ENCODE measurements at places on chromosomes 5 and 9.

DNA sequence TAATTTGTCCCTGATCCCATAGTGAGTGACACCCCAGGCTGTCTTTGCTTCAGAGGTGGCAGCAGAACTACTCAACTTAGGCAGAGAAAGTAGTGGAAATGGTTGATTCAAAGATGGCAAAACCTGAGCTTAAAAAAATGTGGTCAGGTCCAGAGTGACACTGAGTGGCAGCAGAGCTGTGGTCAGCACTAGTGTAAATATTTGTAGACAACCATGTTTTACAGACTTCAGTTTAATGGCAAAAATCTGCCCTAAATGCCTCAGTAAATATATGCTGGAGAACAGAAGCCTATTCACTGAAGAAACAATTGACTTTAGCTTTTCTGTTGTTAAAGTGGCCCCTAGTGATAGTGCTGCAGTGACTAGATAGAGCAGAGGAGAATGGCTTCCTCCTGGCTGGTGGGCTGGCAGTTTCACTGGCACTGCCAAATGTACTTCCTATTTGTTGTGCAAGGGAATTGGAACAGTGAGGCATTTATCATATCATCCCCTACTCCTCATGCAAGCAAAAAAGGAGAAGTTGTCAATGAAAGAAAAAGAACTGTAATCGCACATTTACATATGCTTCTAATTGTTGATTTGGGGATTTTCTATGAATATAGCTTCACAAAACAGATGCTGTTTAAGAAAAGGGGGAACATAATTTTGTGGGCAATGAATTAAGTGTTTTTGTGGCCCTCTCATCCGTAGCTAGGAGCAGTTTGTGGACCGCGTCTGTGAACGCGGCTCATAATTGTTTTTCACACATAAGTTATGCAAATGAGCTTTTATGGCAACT lies 12.0 kb downstream of the PBX3 start:
- DNase-seq: no peak

DNA sequence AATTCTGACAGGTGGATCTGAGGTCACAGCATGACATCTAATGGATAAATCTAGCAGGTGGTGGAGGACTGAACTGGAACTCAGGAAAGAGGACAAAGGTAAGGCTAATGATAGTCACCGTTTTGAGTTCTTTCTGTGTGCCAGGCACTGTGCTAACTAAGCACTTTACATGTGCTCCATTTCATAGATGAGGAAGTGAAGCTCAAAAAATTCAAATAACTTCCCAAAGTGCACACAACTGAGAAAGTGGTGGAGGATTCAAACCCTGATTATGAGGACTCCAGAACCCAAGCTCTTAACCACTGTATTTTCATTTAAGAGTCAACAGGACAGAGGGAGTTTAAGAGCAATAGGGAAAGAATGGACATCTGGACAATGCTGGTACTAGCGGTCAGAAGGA lies 7.1 kb upstream of the DELE1 start:
- no peak for DNase-seq

- DNase-seq: no peak
These were observed 53.9 kb downstream of the BARX1 start for GRCh38 chr9:93900971-93901861.

GRCh38 chr9:113238202-113238858 lies 17.0 kb downstream of the SLC31A1 start:
- no peak for DNase-seq

DNA sequence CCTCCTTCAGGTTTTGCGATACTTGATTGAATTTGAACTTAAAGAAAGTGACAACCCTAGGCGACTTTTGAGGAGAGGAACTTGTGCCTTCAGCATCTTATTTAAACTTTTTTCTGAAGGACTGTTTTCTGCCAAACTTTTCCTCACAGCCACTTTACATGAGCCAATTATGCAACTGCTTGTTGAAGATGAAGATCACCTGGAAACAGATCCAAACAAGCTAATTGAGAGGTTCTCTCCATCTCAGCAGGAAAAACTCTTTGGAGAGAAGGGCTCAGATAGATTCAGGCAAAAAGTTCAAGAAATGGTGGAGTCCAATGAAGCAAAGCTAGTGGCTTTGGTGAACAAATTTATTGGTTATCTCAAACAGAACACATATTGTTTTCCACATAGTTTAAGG lies 40.6 kb downstream of the GAPVD1 start:
- DNase-seq: no peak

DNA sequence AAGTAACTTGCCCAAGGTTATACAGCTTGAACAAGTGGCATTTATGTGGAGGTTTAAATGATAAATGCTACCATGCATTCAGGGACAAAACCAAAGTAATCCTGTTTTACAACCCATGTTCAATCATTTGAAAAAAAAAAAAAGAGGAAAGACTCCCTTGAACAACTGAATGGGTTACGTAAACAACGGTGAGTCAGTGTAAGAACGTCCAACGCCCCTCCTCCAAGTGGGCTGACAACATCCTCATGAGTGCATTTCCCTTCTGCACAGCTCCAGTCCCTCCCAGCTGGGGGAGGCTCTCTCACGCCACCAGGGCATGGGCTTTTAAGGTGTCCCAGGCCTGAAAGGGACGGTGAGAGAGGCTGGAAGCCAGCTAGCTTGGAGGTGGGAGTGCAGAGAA lies 90.0 kb downstream of the PRRT1B start:
- no peak for DNase-seq

DNA sequence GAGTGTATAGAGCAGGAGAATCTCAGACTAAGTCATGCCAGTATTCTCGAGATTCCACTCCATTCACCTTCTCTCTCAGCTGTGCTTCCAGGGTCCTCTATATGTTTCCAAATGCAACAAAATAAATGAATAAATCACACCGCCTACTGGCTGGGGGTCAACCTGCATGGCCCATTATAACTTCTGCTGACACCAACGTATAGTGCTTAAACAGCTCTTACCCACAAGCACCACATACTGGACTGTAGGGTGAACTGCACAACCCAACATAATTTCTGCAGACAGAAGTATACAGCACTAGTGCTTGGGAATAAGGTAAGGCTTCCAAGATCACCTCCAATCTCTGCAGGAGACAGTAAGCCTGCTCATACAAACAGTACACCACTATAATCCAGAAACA lies 33.1 kb upstream of the HTR4 start:
- DNase-seq: no peak

DNA sequence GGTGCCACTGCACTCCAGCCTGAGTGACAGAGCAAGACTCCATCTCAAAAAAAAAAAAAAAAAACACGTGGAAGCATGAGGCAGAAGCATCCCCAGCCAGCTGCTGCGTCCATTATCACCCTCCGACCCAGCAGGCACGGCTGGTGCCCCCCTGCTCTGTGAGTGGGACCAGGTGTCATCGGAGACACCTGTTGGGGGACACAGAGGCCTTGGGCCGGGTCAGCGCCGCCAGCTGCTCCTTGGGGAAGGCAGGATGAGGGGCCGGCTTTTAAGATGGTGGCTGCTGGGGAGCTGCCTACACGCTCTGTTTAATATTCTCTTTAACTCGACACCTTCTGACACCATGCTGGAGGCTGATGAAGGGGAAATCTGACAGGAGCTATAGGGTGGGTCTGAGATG lies 80.2 kb upstream of the RUFY1 start:
- no peak for DNase-seq

- DNase-seq: no peak
These were observed 20.3 kb downstream of the GFPT2 start for GRCh38 chr5:180332861-180333260.

DNA sequence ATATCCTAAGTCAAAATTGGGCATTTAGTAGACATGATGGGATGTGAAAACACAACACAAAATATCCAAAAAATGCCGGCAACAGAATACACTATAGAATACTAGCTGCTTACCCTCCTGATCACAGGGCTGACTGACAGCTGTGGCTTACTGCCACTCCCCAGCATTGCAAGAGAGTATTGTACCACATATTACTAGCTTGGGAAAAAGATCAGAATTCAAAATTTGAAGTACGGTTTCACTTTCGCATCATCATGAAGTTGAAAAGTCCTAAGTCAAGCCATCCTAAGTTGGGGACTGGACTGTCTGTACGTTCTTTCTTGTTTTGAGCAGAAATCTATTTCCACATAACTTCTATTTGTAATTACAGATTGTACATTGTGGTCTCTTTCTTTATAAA lies 851.4 kb downstream of the MAT2B start:
- no peak for DNase-seq

GRCh38 chr5:129103397-129103796 lies 8.8 kb downstream of the ISOC1 start:
- no peak for DNase-seq

- DNase-seq: no peak
These were observed 72.1 kb downstream of the RAI14 start for GRCh38 chr5:34728236-34728635.

DNA sequence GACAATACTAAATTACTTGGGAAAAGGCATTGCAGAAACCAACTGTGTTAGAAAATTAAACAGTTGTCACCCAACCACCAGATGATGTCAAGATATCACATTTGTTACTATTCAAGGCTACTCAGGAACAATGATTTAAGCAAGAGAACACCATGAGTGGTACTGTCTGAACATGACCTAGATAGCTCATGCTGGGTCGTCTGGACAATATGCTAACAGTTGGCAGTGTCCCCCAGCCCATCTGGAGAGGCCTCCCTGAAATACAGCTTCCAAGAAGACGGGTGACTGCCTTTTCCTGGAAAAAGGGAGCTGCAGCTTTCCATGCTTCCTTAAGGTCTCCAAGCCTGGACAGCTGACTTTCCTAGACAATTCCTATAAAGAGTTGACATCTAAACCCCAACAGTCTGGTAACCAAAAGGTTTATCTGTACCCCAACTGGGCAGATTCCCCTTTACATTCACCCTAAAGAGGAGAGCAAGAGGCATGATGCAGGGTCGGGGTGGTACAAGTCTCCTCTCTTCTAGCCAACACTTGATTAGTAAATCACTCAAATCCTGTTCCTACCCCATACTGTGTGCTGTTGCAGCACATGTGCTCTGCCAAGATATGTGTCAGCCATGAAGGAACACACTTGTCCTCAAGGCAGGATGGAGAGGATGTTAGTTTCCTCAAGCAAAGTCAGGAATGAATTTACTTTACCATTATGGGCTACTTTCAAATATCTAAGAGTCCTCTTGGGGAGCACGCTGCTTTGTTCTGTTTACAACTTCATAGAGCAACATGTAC lies 433.0 kb downstream of the PDE4D start:
- DNase-seq: peak; percentile 62

- DNase-seq: no peak
These were observed 733.0 kb upstream of the MEF2C start for GRCh38 chr5:89615839-89616518.

GRCh38 chr9:83445703-83446265 lies 92.4 kb downstream of the FRMD3 start:
- no peak for DNase-seq
